ENCODE measurements at places on chromosomes 16 and 17. TPM values are rescaled to one million over a fixed set of nuclear protein-coding genes. Genes with fewer than 3 reads are reported as not detected.

Gene DNAH2
- total RNA-seq = under 0.01 TPM

Gene MYH2
- total RNA-seq = not detected

Gene INCA1
- under 0.01 TPM for total RNA-seq

Gene SOX8
- under 0.01 TPM for total RNA-seq

Gene HCRT
- total RNA-seq = not detected

Gene DHX38
- 49.6 TPM for total RNA-seq

Data from IMR-90 (cell line).